ENCODE measurements at places on chromosomes 13 and 19.

DNA sequence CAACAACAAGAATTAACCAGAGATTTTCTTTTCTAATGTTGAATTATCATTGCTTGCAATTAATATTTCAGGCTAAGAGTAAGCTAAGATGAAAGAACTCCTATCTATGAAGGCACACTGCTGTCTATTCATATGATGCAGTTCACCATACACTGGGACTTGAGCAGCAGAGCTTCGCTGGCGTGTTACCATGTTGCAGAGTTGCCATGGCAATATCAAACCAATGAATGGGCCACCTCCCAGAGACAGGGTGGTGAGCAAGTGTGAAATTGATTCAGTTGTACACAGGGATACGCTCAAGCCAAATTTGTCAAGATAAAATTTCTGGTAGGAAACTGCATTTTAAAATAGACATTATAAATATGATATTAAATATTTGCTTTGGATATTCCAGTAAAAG lies 69.3 kb upstream of the MYO16 start:
- no peak for DNase-seq

GRCh38 chr19:57438925-57439324 lies 3.8 kb downstream of the ZNF749 start:
- DNase-seq: no peak

- no peak for DNase-seq
Measured at GRCh38 chr13:112880221-112880641, 88.8 kb upstream of the MCF2L start.

DNA sequence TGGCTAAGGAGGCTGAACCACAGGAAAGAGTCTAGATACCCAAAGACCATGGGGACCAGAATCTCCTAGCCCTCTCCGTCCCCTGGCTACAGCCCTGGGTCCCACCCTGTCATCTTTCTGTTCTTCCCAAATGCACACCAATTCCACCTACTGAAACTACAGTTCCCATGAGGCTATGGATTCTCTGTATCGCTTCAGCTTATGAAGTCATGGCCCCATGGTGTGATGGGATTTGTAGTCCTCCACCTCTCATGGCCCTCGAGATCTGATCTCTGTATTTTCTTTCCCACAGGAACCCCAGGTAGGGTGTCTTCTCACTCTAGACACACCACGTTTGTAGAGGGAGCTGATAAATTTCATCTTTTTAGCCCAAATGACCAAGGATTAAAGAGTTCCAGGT lies 11.8 kb downstream of the PTPRH start:
- DNase-seq: no peak

Measured in GM12891 (cell line).